ENCODE measurements at places on chromosomes 2 and 18.

GRCh38 chr2:515441-516127 lies 161.6 kb downstream of the TMEM18 start:
- DNase-seq: no peak

DNA sequence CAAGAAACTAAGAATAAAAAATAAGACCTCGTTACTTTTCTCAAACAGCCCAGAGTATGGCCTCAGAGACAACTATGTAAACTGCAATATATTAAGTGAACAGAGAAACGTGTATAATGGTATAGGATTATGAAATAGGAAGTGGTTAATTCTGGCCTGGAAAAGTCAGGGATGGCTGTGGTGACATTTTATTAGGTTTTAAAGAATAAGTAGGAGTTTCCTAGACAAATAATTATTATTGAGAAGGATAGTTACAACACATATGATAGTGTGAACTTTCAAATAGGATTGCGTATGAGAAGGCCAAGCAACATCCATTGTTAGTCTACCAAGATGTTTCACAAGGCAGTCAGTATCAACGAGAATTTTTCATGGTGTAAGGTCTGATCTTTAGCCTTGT lies 244.1 kb downstream of the LPIN1 start:
- no peak for DNase-seq

- peak; percentile 16 for DNase-seq
Observed at GRCh38 chr2:109065391-109065734, 63.6 kb upstream of the SH3RF3 start.

DNA sequence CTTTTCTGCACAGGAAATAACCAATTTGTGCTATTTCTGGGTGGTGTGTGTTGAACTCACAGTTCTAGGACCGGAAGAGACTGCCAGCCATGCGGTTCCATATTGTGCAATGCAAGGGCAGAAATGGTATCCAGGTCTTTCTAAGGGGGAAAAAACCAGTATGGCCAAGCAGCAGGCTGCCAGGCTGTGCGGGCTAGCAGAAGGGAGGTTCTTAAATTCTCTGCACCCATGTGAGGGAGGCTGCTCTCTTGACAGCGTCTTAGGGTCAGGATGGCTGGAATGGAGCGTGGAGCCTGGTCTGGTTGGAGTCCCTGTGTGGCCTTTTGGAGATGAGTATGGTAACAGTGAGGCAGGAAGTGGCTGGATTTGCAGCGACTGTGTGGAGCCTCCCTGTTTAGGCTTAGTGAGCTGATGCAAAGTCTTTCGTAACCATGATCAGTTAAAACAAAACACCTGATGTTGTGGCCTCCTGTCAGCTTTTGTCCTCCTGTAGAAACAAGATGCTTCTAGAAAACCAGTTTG lies 52.6 kb downstream of the NCK2 start:
- no peak for DNase-seq

GRCh38 chr2:160747501-160748170 lies 254.0 kb upstream of the RBMS1 start:
- no peak for DNase-seq

DNA sequence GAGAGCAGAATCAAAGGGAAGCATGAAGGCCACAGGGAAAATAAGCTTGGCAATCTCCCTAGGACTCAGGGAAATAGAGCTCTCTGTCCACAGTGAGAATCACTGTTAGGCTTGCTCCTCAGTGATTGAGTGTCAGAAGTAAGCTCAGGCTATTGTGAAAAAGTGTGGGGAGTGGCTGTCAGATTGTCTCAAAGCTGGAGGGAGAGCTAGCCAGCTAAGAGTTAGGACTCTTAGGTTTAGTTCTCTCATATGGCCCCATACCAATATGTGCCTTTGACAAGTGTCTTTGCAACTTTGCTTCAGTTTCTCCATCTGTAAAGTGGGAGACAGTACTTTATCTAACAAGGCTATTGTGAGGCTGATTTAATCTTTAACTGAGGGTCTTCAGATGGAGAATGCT lies 17.2 kb downstream of the EIF4E2 start:
- no peak for DNase-seq

DNA sequence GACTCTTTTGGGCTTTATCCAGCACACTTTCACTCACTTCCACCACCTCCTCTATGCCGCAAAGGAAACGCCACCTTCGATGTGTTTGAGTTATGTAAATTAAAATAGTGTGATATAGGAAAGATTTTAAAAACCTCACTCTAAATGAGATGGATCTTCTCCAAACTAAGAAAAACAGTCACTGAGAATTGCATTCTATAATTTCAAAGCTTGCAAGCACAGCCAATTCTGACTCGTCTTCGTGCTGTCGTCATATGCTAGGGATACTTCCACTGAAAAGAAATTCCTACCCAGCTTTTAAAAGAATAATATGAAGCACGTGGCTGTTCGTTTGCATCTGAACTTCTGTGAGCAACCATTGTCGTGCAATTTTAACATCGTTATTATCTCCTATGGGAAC lies 162.5 kb downstream of the SH3BP4 start:
- no peak for DNase-seq

GRCh38 chr2:128435576-128436478 lies 117.2 kb upstream of the HS6ST1 start:
- peak; percentile 7 for DNase-seq

DNA sequence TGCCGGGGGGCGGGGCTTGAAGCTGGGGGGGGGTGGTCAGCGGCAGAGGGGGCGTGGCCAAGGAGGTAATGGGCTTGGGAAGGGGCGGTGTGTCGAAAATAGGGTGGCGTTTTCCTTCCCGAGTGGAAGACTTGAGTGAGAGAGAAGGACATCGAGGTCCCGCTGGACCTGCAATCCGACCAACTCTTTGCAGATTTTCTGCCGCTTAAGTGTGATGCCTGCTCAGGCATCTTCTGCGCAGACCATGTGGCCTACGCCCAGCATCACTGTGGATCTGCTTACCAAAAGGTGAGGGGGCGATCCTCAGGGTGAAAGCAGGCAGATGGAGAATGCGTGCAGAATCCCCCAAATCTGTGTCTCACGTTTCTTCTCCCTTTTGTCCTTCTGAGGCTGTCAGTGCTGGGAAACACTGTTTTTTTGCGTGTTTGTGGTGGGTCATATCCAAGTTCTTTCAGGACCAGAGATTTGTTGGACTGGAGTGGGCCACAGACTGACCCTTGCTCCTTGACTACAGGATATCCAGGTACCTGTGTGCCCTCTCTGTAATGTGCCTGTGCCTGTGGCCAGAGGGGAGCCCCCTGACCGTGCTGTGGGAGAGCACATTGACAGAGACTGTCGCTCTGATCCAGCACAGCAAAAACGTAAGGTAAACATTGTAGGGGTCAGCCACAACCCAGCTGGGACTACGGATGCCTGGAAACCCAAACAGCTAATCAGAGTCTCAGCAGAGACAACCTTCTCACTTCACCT lies 727 bp downstream of the ZFAND2B start:
- DNase-seq: no peak

- DNase-seq: no peak
Observed at GRCh38 chr2:236772220-236772837, 202.7 kb downstream of the ACKR3 start.

GRCh38 chr2:24658531-24659202 lies 134.5 kb downstream of the PTRHD1 start:
- no peak for DNase-seq

- DNase-seq: no peak
Observed at GRCh38 chr2:239259173-239259572, 141.6 kb downstream of the HDAC4 start.

DNA sequence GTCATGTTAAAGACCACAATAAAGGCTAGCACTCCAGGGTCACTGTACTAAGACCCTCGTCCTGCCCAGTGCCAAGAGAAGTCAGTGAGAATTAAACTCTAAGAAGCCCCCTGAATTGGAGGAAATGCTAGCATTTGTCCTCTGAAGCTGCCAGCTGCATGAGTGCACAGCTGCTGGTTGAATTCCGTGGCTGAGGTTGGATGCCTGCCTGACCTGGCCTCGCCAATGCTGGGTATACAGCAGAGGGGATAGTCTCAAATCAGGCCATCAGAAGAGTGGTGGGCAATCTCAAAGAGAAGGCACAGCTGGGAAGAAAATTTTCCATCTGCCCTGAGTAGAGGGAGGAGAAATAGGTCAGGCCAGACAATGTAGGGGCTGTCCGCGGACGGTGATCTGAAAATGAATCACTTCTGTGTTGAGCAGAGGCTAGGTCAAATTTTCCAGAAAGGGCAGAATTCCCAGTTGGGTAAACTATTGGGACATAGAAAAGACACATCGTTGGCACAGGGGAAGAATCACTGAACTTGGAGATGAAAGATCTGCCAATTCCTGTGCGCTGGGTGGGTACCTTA lies 110.5 kb upstream of the AGAP1 start:
- DNase-seq: no peak

GRCh38 chr2:3294069-3294468 lies 83.5 kb downstream of the EIPR1 start:
- DNase-seq: no peak

DNA sequence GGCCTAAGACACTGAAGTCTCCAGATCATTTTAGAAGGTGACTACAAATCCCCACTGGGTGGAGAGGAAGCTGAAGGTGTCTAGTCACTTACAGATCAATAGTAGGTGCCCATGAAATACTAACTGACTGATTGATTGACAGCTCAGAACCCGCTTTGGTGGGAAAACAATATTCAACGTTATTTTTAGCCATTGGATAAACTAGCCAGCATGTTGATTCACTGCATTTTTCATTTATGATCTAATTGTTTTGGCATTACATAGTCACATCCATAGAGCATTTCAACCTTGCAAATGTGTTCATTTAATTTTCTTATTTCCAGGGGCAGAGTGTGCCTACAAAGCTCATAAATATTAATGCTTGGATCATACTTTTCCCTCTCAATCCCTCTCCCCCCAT lies 162.3 kb downstream of the MREG start:
- no peak for DNase-seq

DNA sequence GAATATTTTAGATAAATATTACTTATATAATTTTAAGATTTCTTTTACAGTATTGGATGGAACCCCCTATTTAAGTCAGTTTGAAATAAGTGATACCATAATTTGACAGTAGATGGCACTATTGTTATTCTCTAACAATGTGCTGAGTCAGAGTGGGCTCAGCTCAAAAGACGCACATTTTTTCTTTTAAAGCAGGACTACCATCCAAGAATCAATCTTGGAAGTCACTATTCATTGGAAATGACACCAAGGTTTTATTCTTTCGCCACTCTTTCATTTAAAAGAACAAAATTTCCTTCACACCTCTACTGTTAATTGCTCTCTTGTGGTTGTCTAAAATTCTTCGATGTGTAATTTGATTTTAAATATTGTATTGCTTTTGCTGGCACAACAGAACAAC lies 32.6 kb upstream of the SPAG16 start:
- peak; percentile 24 for DNase-seq

DNA sequence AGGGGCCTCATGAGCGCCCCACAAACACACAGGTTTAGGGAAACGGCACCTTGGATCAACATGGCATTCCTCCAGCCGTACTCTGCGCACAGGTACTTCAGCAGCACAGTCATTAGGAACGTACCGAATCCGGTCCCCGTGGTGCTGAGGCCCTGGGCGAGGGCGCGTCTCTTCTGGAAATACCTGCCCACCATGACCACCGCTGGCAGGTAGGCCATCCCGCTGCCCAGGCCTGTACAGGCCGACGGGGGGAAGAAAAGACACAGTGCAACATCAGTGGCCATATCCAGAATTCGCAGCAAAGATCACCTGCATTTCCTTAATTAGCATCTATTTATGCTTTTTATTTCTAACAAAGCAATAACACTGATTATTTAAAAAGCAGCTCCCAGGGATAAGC lies 22.2 kb downstream of the SLC16A14 start:
- no peak for DNase-seq

GRCh38 chr2:109468893-109469292 lies 144.9 kb downstream of the SEPTIN10 start:
- DNase-seq: no peak

DNA sequence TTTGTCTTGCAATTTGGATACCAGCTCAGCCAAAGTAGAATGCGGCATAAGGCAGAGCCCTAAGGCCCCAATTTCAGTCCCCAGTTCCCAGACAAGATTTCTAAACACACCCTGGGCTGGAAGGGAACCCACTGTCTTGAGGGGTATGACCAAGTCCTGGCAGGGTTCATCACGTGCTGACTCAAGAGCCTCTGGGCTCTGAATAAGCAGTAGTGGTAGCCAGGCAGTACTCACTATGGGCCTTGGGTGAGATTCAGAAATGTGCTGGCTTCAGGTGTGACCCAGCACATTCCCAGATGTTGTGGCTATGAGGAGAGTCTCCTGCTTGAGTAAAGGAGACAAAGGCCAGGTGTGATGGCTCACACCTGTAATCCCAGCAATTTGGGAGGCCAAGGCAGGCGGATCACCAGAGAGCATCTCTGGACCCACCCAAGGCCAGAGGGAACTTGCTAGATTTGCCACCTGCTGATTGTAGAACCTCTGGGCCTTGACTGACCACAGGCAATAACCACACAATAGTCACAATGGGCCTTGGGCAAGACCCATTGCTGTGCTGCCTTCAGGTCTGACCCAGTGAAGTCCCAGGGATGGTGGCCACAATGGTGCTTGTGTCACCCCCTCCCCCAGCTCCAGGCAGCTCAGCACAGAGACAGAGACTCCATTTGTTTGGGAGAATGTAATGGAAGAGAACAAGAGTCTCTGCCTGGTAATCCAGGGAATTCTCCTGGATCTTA lies 74.9 kb downstream of the ATL2 start:
- no peak for DNase-seq

DNA sequence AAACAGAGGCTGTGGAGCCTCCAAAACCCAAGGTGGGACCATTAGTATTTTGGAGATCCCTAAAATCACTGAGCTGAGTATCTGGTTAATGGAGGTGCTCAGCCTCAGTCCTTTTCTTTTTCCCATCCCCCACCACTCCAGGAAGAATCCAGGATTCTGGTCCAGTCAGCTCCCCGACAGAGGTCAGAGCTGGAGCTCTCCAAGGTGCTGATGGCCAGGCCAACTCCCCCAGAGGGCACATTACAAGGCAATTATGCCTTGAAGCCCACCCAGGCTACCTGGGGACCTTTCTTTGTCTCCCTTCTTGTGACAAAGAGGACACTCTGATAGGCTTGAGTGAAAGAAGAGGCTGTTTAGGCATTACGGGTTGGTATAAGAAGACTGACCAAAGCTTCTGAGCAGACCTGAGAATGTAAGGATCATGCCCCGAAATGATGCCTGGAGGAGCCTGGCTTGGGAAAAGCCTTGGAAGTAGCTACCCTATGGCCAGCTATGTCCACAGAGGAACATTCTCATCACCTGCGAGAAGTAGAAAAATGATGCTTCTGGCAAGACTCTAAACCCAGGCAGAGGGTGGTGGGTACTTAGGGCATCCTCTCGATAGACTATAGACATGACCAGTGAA lies 102.5 kb upstream of the LDAH start:
- no peak for DNase-seq

DNA sequence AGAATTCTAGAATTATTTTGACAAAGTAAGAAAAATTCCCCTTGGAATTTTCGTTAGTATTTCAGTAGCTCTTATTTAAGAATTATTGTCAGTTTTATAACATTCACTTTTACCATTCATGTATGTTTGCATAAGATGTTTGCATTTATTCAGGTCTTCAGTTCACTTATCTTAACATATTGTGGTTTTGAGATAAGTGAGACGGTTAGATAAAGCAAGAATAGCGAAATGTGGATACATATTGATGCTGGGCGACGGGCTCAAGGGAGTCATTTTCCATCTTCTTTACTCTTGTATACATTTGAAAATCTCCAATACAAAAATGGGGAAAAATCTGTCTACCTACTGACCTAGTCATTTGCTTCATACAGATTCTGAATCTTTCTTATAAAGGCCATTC lies 156.7 kb upstream of the HDAC4 start:
- DNase-seq: no peak

All from body of pancreas (tissue), 4 donors.